ENCODE measurements at places on chromosomes 5 and 9.

DNA sequence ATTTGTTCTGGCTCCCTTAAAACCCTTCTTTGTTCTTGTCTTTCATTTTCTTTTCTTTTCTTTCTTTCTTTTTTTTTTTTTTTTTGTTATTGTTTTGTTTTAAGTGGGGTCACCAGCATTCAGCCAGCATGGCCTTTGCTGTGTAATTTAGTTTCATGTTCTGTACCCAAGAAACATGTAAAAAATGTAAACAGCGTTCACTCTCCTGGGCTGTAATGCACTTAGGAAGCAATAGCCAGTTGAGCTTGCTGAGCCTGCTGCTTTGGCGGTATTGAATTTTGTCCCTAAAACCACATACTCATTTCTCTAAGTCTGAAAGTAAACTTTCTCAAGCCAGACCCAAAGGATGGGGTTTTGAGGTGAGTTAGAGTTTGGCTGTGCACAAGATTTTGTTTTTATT, 158.6 kb downstream of the PAPPA start:
- no peak for DNase-seq

- DNase-seq = peak; percentile 95
These were observed 1.6 kb downstream of the TMEM245 start for GRCh38 chr9:109117856-109118807.

GRCh38 chr5:97107318-97107717, 35.1 kb downstream of the LIX1 start:
- DNase-seq = no peak

DNA sequence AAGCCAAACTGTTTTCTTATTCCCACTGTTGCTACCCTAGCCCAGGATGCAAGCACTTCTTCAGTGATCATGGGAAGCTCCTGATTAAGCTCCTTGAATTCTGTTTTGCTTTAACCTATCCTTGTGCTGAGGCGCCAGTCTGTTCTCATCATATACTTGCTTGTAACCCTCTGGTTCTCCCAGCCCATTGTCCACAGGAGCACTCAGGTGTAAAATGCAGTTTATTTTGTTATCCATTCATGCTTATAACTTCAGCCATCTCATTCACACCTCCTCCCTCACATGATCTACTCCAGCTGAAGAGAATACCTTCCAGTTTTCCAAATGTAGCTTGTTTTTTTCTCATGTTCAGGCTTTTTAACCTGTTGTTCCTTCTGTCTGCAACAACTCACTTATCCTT, 402.1 kb upstream of the BRINP1 start:
- DNase-seq = no peak

DNA sequence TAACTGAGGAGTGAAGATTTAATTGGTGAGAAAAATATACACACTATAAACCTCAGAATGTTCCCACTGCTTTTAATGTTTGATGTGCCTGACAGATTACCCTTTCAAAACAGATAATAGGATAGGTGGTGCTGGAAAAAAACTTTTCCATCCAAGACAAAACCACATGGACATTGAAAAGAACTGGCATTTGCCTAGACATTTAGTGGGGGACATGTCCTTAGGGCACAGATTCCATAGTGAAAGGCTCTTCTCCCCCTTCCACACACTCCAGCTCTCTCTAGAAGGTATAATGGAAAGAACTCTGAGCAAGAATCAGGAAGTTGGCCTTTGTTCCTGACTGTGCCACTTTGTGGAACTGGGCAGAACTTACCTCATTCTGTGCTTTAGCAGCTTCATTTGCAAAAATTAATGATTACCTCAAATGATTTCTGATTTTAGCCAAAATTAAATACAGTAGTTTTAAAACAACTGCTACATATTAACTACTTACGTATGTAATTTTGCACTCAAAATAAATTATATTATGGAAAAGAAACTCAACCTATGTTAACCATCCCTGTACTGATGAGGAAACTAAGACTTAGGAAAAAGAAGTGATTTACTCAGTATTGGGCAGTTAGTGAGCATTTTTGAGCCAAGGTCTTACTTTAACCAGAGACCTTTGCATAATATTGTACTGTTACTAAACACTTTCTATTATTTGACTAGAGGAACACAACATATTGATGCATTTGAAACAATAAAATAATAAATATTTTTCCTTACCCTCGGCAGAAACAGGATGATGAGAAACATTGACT, 43.3 kb downstream of the TMC1 start:
- DNase-seq = no peak
